ENCODE measurements at places on chromosomes 4 and X.

GRCh38 chr4:104210420-104210819 lies 284.3 kb downstream of the CXXC4 start:
- no peak for DNase-seq

GRCh38 chr4:53050361-53050774 lies 188.3 kb downstream of the RASL11B start:
- no peak for DNase-seq

- DNase-seq: no peak
Measured at GRCh38 chrX:9789555-9789954, 3.3 kb downstream of the SHROOM2 start.

- no peak for DNase-seq
Measured at GRCh38 chrX:29488919-29489318, 726.4 kb upstream of the MAGEB2 start.

- no peak for DNase-seq
Measured at GRCh38 chrX:153459986-153460385, 10.4 kb downstream of the HAUS7 start.

GRCh38 chr4:129978315-129978714 lies 882.4 kb downstream of the C4orf33 start:
- no peak for DNase-seq

- no peak for DNase-seq
Measured at GRCh38 chrX:5632061-5632614, 596.5 kb downstream of the NLGN4X start.
